Ovary (tissue), 10 donors: ENCODE measurements at places on chromosomes 1 and 21. TPM values are rescaled to one million over a fixed set of nuclear protein-coding genes. Genes with fewer than 3 reads are reported as not detected.

GRCh38 chr1:118253053-118253915 is 68.3 kb upstream of the SPAG17 start:
- no peak for DNase-seq

- no peak for DNase-seq
These were observed 1216.1 kb upstream of the NCAM2 start for GRCh38 chr21:19781881-19782652.

The LCE5A gene
- total RNA-seq, result not detected

The FMO2 gene
- 6.1 TPM for total RNA-seq

The RGS4 gene
- 1.8 TPM for total RNA-seq
